Right renal cortex interstitium (tissue), 3 donors: ENCODE measurements at places on chromosomes 2 and 18. TPM values are rescaled to one million over a fixed set of nuclear protein-coding genes. Genes with fewer than 3 reads are reported as not detected.

SERPINB5 gene
- polyA plus RNA-seq = not detected

SF3B6 gene
- 170 TPM for polyA plus RNA-seq

TEKT4 gene
- polyA plus RNA-seq = 0.11 TPM

GFPT1 gene
- 39.0 TPM for polyA plus RNA-seq

IL36B gene
- polyA plus RNA-seq = not detected

CNGA3 gene
- not detected for polyA plus RNA-seq

INHBB gene
- 0.04 TPM for polyA plus RNA-seq

ACADL gene
- 18.5 TPM for polyA plus RNA-seq

NAT8 gene
- polyA plus RNA-seq = 27.5 TPM

VIT gene
- polyA plus RNA-seq = not detected

OTOS gene
- polyA plus RNA-seq = 0.33 TPM

GKN1 gene
- polyA plus RNA-seq = not detected

MAP3K19 gene
- 0.78 TPM for polyA plus RNA-seq

RELCH gene
- 39.7 TPM for polyA plus RNA-seq

PSMA8 gene
- not detected for polyA plus RNA-seq

PIEZO2 gene
- polyA plus RNA-seq = 16.9 TPM

SMAD7 gene
- polyA plus RNA-seq = 67.8 TPM

EFEMP1 gene
- polyA plus RNA-seq = 111 TPM

IL36G gene
- 0.21 TPM for polyA plus RNA-seq

CCDC148 gene
- 8.2 TPM for polyA plus RNA-seq

MYO5B gene
- 29.3 TPM for polyA plus RNA-seq

DPP4 gene
- 139 TPM for polyA plus RNA-seq

CFC1 gene
- polyA plus RNA-seq = not detected

SLC30A3 gene
- polyA plus RNA-seq = 5.5 TPM

ALPG gene
- not detected for polyA plus RNA-seq
